Head of caudate nucleus (tissue), 42 donors: ENCODE measurements at places on chromosomes 7 and 10.

GRCh38 chr7:107133396-107133795 is 35.4 kb upstream of the HBP1 start:
- no peak for DNase-seq

- no peak for DNase-seq
These were observed 53.6 kb downstream of the COBL start for GRCh38 chr7:51262796-51263531.

GRCh38 chr7:31066516-31067130 is 14.5 kb downstream of the ADCYAP1R1 start:
- DNase-seq: no peak

DNA sequence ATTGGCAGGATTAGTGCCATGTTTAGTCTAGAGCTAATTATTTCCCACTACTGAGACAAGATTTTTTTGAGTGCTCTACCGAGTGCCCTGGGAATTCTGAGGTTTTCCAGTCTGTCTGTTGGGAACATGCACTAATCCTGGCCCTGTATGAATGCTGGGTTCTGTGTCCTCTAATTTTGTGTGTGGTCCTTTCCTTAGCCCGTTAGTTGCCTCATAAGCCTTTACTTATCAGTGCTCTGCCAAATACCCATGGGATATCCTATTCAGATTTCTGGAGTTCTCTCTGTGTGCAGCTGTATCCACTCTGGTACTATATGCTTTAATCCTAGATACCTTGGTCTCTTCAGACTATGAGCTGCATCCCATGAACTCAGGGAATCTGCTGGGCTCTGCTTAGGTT is 13.1 kb downstream of the CSGALNACT2 start:
- DNase-seq: no peak

DNA sequence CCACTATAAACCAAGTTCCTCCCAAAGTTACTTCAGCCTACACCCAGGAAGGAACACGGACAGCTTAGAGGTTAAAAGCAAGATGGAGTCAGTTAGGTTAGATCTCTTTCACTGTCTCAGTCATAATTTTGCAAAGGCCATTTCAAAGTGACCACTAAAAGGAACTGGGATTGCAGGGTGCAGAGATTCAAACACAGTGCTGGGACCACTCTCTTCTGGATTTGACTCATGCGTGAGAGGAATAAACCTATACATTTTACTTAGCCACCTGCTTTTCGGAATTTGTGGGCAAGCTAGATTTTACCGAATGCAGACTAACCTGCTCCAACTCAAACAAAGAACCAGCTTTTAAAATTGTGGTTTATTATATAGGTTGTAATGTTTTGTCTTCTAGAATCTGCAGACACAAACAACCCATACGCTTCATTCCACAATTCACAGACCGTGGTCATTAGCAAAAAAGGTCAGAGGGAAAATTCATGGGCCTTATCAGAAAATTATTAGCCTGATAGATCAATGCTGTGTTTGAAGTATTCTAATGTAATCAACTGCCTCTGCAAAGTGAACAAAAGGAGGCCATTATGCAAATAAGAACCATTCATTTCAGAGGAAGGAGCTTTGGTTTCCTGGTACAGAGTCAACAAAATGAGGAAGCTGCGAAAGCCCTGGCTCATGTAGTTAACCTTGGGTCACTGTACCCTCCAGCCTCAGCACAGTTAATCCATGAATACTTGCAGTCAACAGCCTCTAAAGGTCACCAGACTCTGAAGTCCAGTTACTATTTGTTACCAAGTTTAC is 342.7 kb upstream of the KLF6 start:
- DNase-seq: no peak

- DNase-seq: no peak
These were observed 136.4 kb downstream of the OAT start for GRCh38 chr10:124282326-124282725.

- no peak for DNase-seq
These were observed 48.6 kb upstream of the KIF5B start for GRCh38 chr10:32104622-32105509.

DNA sequence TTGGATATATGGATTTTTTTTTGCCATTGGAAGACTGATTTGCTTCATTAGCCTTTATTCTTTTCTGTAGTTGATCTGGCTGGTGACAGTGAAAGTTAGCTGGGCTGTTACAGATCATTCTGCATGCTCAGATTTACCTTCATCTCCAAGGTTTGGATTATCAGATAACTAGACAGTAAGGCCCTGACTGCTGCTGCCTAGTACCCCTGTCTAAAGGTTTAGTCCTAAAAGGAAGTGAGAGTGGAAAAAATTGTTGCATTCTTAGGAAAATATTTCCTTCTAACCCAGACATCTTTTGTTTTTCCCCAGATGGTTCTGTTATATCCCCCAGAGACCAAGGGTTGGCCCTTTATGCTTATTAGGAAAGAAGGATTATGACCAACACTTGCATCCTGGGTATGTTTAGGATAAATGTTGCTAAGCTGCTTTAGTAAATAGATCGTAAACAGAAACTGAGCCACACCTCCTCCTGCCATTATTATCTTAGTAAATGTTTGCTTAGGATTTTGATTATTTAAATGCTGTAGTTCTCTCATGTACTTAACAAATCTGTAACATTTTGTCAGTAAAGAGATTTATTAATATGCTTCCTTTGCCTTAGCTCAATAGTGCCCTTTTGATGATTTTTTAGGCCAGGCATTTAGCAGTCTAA is 44.4 kb downstream of the MCU start:
- no peak for DNase-seq

DNA sequence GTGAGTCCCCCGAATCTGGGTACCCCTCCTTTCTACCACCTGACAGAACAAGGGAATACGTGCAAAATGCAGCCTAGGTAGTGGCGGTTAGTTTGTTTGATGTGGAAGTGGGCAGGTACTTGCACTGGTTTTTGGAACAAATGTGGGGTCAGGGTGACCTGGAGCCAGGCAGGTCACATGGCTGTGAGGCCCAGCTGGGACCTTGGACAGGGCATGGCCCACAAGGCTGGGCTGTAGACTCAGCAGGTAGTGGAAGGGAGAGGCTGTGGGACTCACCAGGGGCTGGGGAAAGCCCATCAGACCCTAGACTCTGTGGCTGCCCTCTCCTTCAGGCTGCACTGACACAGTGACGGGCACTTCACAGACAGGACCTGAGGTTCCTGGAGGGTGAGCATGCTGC is 159.9 kb upstream of the ADCY1 start:
- DNase-seq: no peak

DNA sequence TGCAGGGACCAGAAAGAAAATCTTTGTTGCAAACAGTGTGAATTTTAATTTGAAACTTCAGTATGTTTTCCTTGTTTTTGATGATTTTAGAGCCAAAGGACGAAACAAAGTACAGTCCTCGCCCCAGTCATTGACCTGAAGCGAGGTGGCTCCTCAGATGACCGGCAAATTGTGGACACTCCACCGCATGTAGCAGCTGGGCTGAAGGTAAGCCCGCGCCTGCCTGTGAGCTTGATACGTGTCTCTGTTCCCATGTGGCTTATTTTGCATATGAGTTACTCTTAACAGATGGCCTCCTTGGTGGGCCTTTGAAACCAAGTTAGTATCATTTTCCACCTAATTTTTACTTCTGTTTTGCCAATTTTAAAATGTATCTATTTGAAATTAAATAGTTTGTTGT is 12.3 kb downstream of the RBM17 start:
- no peak for DNase-seq

- DNase-seq: peak; percentile 49
These were observed 50.2 kb upstream of the FGFR2 start for GRCh38 chr10:121648493-121648892.

DNA sequence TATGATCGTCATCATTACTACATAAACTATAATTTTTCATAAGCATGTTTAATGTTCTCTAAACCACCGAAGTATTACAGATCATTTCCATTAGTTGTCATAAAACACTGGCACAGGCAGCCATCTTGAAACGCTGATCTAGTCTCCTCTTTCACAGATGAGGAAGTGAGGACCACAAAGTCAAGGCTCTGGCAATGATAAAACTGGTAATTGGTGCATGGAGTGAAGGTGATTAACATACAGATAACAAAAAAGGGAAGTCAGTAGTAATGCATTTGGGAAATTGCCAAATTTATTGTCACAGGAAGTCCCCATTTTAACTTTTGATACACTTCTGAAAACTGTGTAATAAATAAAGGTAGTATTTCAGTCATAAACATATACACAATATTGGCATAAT is 49.3 kb downstream of the FBXL13 start:
- no peak for DNase-seq

DNA sequence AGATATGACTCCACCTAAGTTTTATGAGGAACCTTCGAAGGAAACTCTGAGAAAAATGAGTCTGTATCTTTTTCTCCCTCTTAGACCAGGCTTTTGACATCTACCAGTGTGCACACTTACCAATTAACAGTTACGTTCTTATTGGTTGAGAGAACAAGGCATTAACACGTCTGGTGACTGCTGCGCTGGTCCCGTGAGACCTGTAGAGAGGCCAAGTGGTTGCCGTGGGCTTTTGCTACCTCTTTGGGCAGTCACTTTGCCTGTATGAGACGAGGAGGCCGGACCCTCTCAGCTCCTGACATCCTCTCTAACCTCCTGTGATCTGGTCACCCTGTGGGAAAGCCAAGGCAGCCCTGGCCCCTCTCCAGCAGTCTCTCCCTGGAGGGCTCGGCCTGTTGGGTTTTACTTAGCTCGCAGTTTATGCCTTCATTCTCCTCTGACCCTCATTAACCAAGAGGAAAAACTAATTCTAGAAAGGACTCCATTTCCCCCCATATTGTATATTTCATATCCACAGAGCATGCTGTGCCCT is 513.9 kb upstream of the GALNT17 start:
- DNase-seq: no peak

- DNase-seq: peak; percentile 39
These were observed 225.2 kb upstream of the PRSS58 start for GRCh38 chr7:142482891-142483658.

DNA sequence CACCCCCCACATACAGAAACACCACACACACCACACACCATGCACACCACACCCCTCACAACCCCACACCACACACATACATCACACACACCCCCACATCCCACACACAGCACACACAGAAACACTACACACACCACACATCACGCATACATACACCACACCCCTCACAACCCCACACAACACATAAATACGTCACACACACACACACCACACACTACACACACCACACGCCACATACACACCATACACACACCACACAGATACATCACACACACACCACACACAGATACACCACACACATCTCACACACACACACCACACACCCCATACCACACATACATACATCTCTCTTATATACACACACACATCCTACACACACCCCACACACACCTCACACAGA is 126.2 kb downstream of the ANLN start:
- DNase-seq: no peak

- no peak for DNase-seq
These were observed 64.3 kb downstream of the ELAPOR2 start for GRCh38 chr7:86995052-86995725.

GRCh38 chr10:46229144-46229563 is 57.6 kb upstream of the ANTXRL start:
- DNase-seq: no peak

DNA sequence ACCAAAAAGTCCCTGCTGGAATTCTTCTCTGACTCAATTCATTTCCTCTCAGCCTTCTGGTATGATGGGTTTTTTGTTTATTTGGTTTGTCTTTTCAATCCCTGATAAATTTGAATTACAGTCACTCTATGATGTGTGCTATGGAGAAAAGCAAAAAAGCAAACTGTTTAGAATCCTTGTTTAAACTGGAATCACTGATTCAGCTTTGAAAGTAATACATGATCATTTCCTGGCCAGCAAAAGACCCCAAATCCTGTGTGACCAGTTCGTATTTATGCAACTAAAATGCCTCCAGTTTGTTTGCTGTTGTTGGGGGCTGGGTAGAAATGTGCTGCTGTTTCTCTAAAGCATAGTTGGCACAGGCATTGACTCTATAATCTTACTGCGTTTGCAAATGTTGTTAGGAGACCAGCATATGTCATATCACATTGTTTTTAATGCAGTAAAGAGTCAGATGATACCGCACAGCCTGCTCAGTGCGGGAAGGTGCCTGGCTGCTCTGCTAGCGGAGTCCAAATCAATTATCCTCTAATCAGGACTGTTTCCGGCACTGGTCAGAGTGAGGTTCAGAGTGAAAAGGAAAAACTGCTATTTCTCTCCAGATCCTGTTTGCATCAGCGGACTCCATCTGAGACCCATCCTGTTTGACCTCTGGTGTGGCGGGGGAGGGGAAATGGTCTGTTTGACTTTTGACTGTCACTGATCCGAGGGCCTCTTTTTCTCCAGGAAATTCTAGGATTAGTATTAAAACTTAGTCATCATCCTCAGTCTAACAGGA is 40.6 kb upstream of the ADD3 start:
- DNase-seq: no peak

DNA sequence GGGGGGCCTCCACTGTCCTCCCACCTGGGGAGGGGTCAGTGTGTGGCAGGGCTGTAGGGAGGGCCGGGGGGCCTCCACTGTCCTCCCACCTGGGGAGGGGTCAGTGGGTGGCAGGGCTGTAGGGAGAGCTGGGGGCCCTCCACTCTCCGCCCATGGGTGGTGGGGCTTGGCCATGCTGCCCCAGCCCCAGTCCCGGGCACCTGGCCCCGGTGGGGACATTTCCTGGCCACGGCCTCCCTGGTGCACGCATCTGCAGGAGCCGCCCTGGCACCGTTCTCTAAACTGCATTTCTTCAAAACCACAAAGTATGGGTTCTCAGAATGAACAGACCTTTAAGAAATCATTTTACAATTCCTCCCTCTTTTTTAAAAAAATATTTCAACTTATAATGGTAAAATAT is 89.3 kb upstream of the PDGFA start:
- no peak for DNase-seq

DNA sequence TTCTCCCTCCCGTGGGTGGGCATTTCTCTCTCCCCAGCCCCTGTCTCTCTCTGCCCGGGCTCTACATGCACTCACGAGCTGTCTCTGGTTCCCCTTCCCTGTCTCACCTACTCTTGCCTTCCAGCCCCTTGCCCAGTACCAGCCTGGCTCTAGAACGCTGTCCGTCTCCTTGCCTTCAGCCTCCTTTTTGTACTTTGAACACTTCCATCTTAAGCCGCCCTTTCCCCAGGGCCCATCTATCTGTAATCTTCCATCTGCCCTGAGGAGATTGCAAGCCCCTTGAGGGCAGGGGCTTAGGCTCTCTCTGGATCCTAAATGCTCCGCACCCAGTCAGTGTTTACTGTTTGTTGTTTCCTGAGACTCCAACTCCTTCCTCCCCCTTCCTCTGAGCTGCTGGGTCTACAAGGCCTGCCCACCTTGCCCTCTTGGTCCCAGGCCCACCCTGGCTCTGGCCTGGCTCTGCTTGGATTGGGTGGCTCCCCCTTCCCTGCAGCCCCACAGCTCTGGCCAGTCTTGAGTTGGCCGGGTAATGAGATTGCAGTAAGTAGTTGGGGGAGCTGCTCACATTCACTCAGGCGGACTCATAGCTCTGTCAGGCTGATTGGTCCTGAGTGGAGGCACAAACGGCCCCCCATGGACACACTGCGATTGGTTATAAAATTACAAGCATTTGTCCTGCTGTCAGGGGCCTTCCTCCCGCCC is 28.3 kb downstream of the POLL start:
- DNase-seq: no peak

DNA sequence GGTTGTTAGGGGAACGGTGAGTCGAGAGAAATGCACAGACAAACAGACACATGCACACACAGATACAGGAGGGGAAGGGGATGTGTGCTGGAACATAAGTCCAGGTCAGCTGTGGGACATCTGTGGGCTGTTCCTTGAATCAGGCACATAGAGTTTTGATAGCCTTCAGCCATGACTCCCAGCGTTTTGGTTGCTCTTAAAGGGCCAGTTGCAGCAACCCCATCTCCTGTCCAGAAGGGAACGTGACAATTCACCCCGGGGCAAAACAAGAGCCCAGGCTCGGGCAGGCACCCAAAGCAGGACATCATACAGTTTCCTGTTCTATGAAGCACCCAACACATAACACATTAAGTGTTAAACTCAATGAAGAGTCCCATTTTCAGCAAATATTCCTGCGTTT is 9.6 kb downstream of the INSYN2A start:
- no peak for DNase-seq
